NCI-H524 (cell line): ENCODE measurements at places on chromosomes 2 and 18.
A peak's percentile ranks its signal among the peaks of the same experiment; 100 is the strongest.

DNA sequence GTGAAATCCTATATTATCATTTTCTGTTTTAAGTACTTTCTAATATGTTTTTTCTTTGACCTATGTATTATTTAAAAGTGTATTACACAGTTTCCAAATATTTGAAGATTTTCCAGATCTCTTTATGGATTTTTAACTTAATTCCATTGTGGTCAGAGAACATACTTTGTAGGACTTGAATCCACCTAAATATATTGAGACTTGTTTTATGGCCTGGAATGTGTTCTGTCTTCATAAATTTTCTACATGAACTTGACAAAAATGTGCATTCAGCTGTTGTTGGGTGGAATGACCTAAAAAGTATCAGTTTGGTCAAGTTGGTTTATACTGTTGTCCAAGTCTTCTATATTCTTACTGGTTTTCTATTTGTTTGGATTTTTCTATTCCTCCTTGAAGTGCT lies 33.8 kb upstream of the TMEM247 start:
- DNase-seq: no peak

GRCh38 chr18:11989174-11989573 lies 7.9 kb downstream of the IMPA2 start:
- DNase-seq: no peak

DNA sequence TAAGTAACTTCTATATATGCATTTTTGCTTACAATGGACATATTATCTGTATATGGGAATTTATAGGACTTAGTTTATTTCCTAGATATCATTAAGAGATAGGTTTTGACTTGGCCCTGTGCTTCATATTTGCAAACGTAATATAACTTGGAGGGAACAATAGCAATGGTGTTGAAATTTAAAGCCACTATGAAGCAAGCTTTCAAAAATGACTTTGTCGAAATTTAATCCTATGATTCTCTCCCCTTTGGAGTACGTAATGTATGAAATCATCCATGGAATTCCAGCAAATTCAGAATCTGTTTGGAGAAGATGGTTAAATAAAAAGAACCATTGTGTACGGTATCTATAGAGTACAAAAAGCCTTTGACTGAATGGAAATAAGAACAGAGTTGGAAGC lies 486.3 kb downstream of the ARHGAP15 start:
- no peak for DNase-seq

- DNase-seq: no peak
These were observed 95.9 kb downstream of the NEB start for GRCh38 chr2:151638191-151638933.

DNA sequence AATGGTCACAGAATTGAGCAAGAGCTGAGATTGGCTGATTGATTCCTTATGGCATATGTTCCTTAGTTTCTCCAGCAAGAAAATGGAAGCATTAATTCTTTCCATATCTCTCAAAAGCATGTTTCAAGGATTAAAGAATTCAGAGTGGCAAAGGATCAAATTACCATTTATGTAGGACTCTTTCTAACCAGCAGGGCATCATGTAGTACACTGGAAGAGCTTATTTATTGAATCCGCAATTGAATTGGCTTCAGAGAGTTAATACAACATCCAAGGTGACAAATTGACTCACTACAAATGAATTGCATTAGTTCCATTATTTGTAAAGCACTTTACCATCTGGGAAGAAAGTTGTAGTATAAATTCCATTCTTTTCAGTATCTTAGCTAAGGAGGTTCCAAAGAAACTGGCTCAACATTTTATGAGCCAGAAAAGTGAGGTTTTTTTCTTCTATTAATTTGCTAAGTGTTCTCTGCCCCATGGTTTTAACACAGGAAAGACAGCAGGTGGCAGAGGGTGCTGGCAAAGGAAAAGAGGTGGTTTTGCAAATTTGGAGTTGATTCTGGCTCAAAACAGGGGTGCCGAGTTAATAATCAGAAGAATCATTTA lies 409.9 kb downstream of the MTX2 start:
- DNase-seq: peak; percentile 11

DNA sequence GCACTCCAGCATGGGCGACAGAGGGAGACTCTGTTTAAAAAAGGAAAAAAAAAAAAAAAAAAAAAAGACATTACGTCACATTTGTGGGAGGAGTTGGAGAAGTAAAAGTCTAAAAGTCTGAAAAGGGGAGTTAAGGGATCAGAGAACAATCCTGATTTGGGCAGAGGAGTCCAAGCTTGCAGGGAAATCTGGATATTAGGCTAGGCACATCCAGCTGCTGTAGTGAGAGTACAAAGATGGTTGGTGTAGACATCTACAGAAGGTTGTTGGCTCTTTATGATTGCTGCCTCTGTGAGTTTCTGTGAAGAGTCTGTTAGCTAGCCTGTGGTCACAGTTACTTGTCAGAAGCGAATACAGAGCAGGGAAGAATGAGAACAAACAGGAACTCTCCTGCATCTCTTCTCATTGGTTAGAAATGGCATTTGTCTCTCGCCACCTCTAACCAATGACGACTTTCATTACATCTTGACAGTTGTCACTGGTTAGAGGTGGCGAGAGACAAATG lies 3.3 kb upstream of the OSBPL6 start:
- no peak for DNase-seq

GRCh38 chr2:82730811-82731210 lies 1728.3 kb downstream of the SUCLG1 start:
- no peak for DNase-seq

DNA sequence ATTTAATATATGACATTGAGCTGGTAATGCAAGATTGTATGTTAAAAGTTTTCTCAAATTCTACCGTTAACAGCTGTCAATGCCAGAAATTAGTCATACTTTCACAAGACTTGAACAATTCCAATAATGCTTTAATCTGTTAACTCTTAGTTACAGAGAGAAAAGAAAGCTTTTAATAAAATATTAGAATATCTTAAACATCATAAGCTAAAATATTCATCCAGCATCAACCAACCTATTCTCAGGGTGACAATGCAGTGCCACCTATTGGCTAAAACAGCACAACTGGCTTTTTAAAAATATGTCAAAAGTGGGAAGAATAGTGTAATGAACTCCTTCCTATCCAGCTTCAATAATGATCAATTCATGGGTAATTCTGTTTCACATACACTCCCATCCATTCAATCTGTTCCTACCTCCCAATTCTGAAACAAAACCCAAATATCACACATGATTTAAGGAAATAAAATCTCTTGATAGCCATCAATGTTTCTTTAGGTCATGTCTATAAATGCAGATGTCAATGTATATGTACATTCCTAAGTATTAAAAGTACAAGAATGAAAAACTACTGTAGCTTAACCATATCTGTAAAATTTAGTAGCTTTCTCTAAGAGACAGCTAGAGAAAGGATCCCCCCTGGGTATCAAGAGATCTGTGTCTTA lies 79.8 kb upstream of the CCDC141 start:
- DNase-seq: peak; percentile 15

- DNase-seq: peak; percentile 39
These were observed 2.8 kb upstream of the PPP4R3B start for GRCh38 chr2:55620123-55620779.

DNA sequence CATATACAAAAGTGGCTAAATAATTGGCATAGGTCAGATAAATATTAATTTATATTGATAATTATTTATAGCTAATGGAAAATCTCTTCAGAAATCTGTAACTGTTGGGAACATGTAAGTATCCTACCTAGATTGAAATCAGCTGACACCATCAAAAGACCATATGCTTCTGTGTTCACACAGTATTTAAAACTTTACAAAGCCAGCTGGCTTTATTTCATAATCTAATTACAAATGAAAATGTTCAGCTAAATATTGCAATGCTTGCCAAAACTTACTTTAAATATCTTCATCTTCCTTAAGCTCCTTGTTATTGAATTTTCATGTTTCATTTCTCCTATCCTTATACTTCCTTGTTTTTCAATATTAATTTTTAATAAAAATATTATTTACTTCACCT lies 190.9 kb upstream of the DOK6 start:
- peak; percentile 65 for DNase-seq
